Right ventricle myocardium superior (tissue), 1 donor: ENCODE measurements at places on chromosomes 2 and 18.
A peak's percentile ranks its signal among the peaks of the same experiment; 100 is the strongest.

GRCh38 chr18:63368611-63369010, 1.6 kb upstream of the KDSR start:
- DNase-seq: no peak

- no peak for DNase-seq
These were observed 188.9 kb downstream of the MYO1B start for GRCh38 chr2:191434072-191434471.

DNA sequence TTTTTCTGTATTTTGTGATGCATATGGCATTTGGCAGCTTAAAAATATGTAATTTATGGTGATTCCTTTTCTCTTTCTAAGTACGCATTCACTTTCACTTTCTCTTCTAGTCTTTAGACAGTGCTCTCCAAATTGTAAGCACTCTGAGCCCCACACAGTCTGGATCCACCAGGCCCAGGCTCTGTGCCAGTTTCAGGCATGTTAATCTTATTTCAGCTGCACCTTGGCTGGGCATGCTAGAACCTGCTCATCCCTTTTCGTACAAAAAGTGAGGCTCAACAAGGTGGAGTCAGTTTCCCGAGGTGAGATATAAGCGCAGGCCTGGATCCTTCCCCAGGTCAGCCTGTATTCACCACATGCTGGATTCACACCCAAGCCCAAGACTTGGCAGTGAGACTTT, 203.9 kb downstream of the MTX2 start:
- DNase-seq: peak; percentile 47

- no peak for DNase-seq
These were observed 1.0 kb upstream of the KYNU start for GRCh38 chr2:142876423-142876822.

- DNase-seq: no peak
These were observed 315.9 kb upstream of the THUMPD2 start for GRCh38 chr2:40095000-40095399.

GRCh38 chr2:140863713-140864112, 1267.1 kb downstream of the LRP1B start:
- no peak for DNase-seq

GRCh38 chr2:107362993-107363392, 463.7 kb upstream of the RGPD4 start:
- DNase-seq: no peak

DNA sequence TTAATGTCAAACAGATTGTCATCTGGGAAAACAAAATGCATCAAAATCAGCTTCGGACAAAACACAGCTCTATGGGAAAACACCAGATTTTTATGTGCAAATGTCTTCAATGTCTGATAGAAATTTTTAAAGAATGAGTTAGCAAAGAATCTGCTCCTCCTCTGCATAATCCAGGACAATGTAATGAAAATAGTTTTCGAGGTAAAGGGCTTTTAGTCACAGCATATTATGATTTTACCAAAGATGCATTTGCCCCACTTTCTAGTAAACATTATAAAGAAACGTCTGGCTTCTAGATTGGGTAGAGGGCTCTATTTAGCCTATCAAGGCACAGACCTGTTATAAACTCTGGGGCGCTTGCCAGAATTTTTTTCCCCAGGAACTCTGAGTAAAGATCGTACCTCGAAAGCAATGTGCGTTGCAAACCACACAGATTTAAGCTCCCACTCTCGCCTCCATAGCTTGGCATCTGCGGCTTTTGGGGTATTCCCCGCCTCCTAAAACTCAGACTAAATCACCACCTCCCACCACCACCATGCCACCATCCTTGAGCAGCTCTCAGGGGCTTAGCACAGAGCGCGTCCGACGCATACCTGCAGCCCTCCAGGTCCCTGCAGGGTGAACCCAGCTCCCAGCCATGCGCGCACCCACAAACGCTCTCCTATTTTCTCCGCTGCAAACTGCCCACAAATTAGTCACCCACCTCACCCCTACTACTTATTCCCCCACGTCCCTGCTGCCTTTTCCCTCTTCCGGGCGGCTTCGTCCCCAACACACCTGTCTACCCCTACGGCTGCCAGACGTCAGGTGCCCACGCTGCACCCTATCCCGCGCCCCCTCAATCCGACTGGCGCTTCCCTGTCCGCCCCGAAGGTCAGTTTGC, 829 bp downstream of the ACVR1C start:
- no peak for DNase-seq

- no peak for DNase-seq
These were observed 502.3 kb downstream of the EIPR1 start for GRCh38 chr2:2875296-2875695.

- no peak for DNase-seq
These were observed 80.2 kb downstream of the USP40 start for GRCh38 chr2:233486357-233486756.

- DNase-seq: no peak
These were observed 188.4 kb upstream of the GYPC start for GRCh38 chr2:126467367-126468054.
